Activated CD4-positive, alpha-beta T cell treated with anti-CD3 and anti-CD28 coated beads for 36 hours (primary cell): ENCODE measurements at places on chromosomes 4 and X.

GRCh38 chr4:61173799-61174198 lies 26.3 kb upstream of the ADGRL3 start:
- no peak for DNase-seq

- DNase-seq = no peak
Observed at GRCh38 chr4:150173432-150173861, 95.2 kb downstream of the DCLK2 start.

- DNase-seq = no peak
Observed at GRCh38 chrX:39848900-39849299, 248.9 kb downstream of the BCOR start.

GRCh38 chr4:139711461-139711860 lies 45.8 kb downstream of the MGST2 start:
- no peak for DNase-seq

DNA sequence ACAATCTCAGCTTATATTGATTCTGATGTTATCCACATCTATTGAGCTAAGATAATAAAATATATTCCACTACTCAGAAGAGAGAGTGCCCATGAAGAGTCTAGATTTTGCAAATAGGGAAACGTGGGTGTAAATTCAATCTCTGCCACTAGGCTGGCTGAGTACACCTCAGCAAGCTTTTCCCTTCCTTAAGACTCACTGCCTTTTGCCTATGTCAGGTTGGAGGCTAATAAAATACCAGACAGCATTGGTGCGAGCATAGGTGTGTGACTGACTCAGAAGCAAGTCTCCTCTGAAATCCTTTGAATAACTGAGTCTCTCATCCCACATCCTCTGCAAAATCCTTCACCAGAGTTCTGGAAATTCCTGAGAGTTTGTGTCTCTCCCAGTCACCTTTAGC lies 405.4 kb upstream of the CPEB2 start:
- no peak for DNase-seq
